Hepatic stellate cell (primary cell): ENCODE measurements at places on chromosomes 16 and 17.

DNA sequence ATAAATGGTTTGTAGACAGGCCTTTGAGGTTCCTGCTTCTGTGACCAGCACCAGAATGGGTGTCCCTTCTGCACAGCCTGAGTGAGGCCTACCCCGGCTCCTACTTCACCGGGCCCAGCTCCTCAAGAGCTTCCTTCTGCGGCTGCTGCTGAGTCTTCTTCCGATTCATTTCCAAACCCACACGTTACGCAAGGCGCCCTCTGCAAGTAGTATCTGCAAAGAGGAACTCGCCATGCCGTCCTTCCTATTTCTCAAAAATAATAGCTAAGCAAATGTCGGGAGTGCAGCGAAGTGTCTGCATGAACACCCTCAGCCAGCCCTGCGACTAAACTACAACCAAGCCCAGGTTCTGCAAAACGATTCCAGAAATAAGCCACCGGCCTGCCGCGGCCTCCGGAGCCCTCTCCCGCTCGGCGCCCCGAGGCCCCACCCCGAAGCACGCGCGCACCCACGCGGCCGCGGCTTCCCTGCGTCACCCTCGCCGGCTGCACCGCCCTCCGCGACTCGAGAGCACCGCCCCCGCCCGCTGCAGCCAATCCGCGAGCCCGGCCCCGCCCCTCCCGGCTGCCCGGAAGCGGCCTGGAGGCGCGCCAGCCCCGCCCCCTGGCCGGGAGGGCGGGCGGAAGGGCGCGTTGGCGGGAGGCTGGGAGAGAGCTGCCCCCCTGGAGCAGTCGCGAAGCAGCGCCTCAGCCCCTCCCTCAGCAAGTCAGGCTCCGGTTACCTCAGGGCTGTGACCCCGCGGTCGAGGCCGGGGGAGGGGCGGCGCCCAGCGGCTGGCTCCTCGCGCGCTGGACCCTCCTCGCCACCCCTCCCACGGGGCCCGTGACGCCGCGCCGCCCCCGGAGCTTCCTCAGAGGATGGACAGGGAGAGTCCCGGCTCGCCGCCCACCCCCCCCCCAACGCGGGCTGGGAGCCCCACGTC is 8.3 kb downstream of the MNT start:
- DNase-seq, result peak; percentile 91

- DNase-seq, result no peak
Measured at GRCh38 chr16:8655184-8655717, 19.2 kb upstream of the ABAT start.

DNA sequence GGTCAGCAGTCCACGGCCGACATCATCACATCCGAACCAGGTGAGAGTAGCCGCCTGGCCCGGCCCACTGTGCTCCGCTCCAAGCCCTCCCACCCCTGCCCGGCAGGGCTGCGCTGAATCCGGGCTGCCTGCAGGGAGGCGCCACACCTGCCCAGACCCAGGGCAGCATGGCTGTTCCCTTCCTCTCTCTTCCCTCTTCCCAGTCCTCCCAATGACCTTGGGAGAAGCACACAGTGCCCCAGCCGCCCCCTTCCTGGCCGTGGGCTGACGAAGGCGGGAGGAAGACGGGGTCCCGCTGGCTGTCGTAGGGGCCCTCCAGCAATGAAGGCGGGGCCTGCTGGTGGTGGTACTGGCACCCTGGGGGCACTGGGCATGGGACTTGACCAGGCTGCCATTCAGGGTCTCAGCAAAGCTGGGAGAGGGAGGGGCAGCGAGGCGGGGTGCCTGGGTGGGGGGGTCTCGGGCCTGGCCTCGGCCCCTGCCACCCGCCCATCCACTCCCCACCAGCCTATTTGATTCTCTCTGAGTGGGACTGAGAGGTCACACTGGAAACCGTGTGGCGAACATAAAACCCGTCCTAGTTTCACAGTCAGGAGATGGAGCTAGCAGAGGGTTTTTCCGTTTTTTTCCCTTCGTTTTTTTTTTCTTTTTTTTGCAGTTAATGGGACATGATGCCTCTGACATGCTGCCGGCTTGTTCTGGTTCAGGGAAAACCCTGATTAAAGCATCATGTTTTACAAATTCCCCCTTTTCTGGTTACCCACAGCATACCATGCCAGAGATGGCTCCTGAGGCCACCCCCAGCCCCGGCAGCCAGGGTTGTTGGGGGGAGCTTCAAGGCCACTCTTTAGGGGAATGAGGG is 50.6 kb downstream of the BAHCC1 start:
- no peak for DNase-seq

- no peak for DNase-seq
Measured at GRCh38 chr17:69567130-69567529, 152.6 kb downstream of the MAP2K6 start.

GRCh38 chr17:27203241-27203640 is 90.7 kb upstream of the WSB1 start:
- DNase-seq, result no peak

DNA sequence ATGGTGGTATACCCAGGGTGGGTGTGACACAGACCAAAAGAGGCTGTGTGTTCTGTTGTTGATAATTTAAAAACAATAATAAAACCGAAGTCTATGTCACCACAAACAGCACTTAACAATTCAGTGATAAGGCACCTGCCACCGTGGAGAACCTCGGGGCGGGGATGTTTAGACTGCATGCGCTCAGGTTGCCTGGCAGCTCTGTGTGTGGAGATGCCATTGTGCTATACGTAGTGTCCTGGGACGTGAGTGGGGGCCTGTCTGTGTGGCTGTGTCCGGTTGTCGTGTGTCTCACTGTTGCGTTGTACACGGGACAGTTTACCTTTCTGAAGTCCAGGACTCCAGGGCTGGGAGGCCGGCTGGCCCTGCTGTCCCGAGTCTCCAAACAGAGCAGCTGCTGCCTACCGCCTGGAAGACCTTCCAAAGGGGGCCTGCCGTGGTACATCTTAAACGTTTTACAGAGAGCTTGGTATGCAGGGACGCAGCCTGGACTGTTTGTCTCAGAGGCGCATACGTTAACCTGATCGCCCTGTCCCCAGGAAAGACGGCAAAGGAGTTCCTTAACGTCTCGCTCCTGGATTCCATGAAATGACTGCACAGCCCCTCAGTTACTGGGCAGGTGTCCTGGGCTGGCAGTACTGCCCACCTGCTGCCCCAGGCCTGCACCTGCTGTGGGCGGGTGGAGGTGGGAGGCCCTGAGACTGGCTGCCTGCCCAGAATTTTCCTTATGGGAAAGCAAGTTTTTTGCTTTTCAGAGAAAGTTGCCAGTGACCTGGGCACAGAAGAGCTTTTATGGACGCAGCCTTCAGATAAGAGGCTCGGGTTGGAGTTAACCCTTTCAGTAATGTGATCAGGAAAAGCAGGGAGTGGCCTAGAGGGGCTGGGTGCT is 19.0 kb downstream of the SPIRE2 start:
- no peak for DNase-seq
